ENCODE measurements at places on chromosomes 12 and 14. TPM values are rescaled to one million over a fixed set of nuclear protein-coding genes. Genes with fewer than 3 reads are reported as not detected.

SCN8A gene
- total RNA-seq, result 142 TPM

GRCh38 chr12:32302218-32303173 lies 96.9 kb upstream of the FGD4 start:
- no peak for DNase-seq

LUM gene
- 0.48 TPM for total RNA-seq

- DNase-seq, result no peak
Measured at GRCh38 chr14:61502459-61503093, 181.2 kb downstream of the PRKCH start.

DNA sequence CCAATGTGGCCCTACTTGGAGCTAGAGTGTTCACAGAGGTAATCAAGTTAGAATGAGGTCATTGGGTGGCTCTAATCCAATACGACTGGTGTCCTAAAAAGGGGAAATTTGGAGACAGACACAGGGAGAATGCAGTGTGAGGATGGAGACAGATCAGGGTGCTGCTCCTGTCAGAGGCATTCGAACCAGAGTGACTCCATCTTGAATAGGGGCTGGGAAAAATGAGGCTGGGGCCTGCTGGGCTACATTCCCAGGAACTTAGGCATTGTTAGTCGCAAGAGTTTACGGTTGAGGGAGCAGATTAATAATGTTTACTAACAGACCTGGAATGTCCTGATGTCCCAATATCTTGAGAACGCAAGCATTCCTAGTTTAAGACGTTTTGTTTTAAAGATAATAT lies 20.2 kb downstream of the TNFAIP2 start:
- DNase-seq, result no peak

- DNase-seq, result no peak
Measured at GRCh38 chr12:84814664-84815245, 97.8 kb downstream of the SLC6A15 start.

GRCh38 chr12:39275846-39276245 lies 167.1 kb downstream of the KIF21A start:
- DNase-seq, result no peak

- DNase-seq, result no peak
Measured at GRCh38 chr12:71828813-71829212, 10.7 kb upstream of the TBC1D15 start.
